ENCODE measurements at places on chromosomes 4 and X.

DNA sequence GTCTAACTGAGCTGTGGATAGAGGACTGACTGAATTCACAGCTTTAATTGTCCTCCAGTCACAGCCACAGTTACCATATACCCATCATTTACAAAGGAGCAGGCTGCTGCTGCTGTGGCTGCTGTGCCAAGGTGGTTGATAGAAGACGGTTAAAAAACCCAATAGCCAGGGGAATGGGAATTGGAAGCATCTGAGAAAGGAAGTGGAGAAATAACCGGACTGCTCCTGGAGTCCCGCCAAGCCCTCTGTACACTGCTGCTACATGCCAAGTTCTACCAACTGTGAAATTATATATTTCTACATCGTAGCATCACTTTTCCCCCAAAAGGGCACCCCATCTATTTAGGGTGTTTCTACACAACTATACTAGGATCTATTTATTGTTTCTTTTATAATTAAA is 279.7 kb upstream of the ARX start:
- DNase-seq = no peak

GRCh38 chr4:41949531-41949930 is 14.3 kb downstream of the TMEM33 start:
- DNase-seq = no peak

DNA sequence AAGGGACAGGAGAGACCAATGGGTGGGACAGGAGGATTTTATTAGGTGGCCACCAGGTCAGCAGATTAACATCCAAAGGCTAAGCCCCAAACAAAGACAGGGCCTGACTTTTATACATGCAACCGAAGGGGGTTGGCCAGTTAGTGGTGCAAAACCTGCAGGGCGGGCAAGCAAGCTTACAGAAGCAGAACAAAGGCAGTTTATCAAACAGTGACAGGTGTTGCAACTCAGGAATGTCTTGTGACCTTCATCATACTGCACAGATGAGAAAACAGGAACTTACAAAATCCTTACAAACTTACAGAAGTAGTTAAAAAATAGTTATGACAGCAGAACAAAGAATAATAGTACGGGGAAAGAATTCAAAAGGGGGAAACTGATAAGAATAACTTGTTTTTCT is 708.1 kb downstream of the GLUD2 start:
- no peak for DNase-seq

DNA sequence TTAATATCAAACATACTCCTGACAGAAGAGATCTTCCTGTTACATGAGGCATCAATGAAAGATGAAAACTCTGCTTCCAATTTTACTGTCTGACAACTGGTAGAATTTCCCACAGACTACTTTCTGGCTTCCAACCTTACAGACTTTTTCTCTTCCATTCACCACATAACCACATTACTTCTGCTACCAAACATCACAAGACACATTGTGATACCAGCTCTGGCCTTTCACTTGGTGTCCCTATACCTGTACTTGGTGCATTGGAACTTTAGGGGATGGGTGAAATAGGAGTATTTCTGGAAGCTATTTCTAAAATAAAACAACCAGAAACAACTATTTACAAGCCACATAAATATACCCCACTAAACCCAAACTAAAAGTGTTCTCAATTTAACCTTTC is 20.5 kb downstream of the AMTN start:
- DNase-seq = no peak

- DNase-seq = no peak
These were observed 6.0 kb downstream of the RASGEF1B start for GRCh38 chr4:81465406-81466340.
